ENCODE measurements at places on chromosomes 13 and 19.

DNA sequence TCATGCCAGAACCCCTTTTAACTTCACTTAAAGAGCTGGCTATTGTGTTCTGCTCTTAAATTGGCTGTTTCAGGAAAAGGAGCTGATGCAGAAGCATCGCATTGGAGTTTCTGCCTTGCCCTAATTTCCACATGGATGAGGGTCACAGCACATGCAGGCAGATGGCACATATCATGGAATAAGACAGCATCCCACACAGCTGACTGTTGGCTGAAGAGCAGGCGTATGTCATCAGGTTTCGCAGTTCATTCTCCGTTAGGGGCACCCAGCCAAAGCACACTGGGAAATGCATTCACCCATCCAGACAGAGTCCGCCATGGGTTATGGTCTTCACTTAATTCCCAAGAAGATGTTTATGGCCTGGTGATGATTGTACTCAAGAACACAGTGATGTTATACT lies 572.5 kb downstream of the LIG4 start:
- DNase-seq = peak; percentile 64

GRCh38 chr19:14383661-14384555 lies 2.7 kb downstream of the ADGRE5 start:
- DNase-seq = no peak

DNA sequence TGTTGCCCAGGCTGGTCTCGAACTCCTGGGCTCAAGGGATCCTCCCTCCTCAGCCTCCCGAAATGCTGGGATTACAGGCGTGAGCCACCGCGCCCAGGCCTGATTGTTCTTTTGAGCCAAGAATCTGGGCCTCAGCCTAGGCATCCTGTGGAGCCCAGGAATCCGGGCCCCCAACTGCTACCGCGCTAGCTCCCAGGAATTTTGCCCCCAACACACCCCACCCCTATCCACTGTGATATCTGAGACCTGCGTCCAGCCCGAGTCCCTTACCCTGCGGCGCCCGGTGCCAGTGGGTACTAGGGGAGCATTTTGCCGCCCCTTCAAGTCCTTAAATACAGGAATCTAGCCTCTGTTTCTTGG lies 838 bp upstream of the MYADM start:
- DNase-seq = peak; percentile 73

- DNase-seq = no peak
Measured at GRCh38 chr13:50873467-50873866, 30.0 kb upstream of the DLEU7 start.

DNA sequence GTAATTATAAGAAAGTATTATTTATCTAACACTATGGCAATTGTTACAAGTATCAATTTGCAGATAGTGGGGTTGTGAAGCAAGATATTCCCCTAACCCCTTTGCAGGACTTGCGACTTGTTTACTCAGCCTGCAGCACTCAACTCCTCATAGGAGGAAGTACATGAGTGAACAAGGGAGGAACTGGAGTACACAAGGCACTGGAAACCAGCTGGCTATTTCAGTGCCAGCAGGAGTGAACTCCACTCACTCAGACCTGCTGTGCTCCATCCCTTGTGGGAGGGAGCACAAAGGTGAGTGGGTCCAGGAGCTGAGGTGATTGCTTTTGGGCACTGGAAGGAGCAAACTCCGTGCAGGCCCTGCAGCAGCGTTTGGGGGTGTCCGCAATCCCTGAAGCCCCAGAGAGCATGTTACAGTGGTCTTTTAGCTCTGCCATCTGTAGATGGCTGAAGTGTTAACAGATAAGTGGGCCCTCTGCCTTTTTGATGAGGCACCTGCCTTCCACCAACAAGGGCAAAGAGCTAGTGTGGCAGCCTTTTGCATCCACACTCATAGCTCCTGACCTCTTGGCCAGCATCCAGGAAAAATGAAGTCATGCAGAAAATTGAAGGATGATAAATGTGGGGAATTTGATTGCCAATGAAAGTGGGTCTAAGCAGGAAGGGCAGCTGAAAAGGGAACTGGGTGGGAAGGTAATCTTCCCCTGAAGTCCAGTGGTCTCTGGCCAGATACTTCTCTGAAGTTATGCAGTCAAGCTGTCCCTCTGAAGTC lies 802.2 kb upstream of the MIR17HG start:
- no peak for DNase-seq

- DNase-seq = peak; percentile 79
Measured at GRCh38 chr19:53308339-53308811, 25.2 kb upstream of the ZNF845 start.

DNA sequence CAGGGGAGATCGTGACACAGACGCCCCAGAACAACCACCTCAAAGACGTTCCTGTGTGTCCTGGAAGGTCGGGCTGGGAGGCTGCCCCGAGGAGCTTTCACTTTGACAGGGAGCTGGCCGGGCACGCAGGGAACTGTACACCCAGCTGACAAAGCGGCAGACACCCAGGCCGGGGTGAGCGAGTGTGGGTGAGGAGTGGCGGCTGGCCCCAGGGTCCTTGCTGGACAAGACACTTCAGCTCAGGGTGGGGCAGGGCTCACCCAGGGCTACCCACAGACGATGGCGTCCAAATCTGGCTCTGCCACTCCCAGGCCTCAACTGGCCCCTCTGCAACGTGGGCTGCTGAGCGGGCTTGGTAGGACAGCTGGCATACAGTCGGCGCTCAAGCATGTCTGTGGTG lies 2.0 kb downstream of the FGF22 start:
- no peak for DNase-seq

GRCh38 chr19:11551603-11552235 lies 7.3 kb downstream of the ELOF1 start:
- no peak for DNase-seq

GRCh38 chr19:13195678-13196077 lies 45.5 kb downstream of the IER2 start:
- no peak for DNase-seq

DNA sequence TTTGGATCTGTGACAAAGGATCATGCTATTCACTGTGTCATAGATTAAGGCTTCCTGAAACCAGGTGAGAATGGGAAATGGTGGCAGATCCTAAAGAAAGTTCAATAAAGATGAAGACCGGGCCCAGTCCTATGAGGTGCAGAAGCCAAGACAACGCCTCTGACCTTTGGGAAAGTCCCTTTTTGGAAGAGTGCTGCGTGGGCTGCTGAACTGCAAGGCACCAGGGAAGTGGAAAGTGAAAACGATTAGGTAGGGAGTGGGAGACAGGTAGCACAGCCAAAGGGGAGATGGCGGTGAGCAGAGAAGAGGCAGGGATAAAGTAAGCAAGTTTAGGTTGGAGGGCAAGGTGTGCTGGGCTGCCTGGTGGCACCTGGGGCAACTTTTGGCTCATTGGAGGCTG lies 16.3 kb downstream of the MBNL2 start:
- DNase-seq = no peak

- no peak for DNase-seq
Measured at GRCh38 chr13:108980237-108980636, 350.8 kb downstream of the MYO16 start.

GRCh38 chr19:33493401-33494275 lies 28.0 kb downstream of the PEPD start:
- DNase-seq = peak; percentile 56

DNA sequence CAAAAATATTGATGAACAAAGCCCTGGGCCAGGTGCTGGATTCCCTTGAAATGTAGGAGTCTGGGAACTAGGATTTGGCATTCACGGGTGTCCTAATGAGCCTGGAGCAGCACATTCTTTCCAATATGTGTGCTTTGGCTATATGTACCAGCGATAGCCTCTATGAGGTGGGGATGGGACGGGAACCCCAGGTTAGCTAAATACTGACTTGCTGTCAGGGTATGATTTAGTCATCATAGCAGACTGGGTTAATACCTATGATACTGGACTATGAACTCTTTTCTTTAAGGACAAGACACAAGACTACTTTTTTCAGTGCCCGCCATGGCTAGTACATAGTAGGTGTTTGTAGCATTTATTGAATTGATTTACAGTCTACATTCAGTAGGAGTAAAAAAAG lies 152.7 kb downstream of the KCNRG start:
- no peak for DNase-seq

DNA sequence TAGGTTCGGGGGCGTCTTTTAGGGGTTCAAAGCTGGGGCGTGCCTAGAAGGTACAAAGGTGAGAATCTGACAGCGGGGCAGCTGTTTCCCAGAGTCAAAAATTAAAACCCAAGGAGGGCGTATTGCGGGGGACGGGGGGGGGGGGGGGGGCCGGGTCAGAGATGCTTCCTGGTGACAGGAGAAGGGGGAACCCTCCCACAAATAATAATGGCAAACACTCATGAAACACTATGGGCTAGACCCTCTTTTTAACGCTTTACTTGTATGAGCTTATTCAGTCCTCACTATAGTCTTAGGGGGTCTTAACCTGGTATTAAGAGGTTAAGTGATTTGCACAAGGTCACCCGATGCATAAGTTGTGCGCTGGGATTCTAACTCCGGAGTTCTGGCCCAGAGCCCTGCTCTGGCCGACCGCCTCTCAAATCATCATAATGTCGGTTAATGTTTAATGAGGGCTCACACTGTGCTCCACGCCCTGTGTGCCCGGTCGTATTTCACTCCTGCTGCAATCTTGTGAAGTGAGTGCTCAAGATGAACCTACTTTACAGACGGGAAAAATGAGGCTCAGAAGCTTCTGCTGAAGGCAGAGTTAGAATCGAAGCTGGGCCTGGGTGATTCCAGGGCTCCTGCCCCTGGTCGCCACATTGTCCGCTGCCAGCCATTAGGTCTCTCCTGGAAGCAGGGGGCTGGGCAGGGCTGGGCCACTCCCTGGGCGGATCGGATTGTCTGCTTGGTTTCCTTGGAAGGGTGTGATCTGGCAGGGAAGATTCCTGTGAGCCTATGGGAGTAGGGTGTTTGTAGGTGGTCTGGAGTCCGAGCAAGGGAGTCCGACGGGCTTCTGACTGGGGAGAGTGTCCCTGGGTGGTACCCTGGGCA lies 964 bp downstream of the PAK4 start:
- peak; percentile 29 for DNase-seq

- no peak for DNase-seq
Measured at GRCh38 chr13:19685034-19685433, 51.6 kb downstream of the MPHOSPH8 start.

GRCh38 chr19:32041681-32042292 lies 303.6 kb upstream of the ZNF507 start:
- peak; percentile 73 for DNase-seq

- DNase-seq = no peak
Measured at GRCh38 chr13:99055281-99055680, 77.4 kb upstream of the DOCK9 start.

GRCh38 chr19:6744381-6745301 lies 5.2 kb downstream of the TRIP10 start:
- DNase-seq = no peak

- no peak for DNase-seq
Measured at GRCh38 chr13:74101436-74101835, 32.8 kb downstream of the KLF12 start.
